Cortex of kidney (tissue), 1 donor: ENCODE measurements at places on chromosomes 6 and 20.

- DNase-seq, result no peak
Measured at GRCh38 chr20:23201658-23202057, 115.5 kb upstream of the CD93 start.

- no peak for DNase-seq
Measured at GRCh38 chr20:57678340-57678739, 31.5 kb downstream of the PMEPA1 start.

- DNase-seq, result no peak
Measured at GRCh38 chr6:38039502-38039901, 220.0 kb downstream of the ZFAND3 start.

- DNase-seq, result peak; percentile 51
Measured at GRCh38 chr6:33208091-33208967, at the start of gene RING1. RING1 (plus strand) TSS chr6:33208500; CDS start chr6:33208823, 323 bp downstream.

DNA sequence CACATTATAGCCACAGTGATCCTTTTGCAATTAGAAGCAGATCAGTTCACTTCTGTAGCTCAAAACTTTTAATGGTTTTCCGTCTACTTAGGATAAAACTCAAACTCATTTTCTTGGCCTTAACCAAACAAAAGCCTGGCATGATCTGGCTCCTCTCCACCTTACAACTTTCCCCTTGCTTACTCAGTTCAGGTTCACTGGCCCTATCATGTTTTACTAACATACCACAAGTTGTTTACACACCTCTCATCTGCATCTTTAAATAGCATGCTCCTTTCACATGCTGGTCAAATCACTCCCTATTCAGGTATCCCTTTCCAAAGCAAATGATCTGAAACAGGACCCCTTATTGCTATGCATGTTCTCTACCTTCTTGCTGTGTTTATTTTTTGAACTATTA lies 191.4 kb upstream of the FAM83B start:
- DNase-seq, result no peak

DNA sequence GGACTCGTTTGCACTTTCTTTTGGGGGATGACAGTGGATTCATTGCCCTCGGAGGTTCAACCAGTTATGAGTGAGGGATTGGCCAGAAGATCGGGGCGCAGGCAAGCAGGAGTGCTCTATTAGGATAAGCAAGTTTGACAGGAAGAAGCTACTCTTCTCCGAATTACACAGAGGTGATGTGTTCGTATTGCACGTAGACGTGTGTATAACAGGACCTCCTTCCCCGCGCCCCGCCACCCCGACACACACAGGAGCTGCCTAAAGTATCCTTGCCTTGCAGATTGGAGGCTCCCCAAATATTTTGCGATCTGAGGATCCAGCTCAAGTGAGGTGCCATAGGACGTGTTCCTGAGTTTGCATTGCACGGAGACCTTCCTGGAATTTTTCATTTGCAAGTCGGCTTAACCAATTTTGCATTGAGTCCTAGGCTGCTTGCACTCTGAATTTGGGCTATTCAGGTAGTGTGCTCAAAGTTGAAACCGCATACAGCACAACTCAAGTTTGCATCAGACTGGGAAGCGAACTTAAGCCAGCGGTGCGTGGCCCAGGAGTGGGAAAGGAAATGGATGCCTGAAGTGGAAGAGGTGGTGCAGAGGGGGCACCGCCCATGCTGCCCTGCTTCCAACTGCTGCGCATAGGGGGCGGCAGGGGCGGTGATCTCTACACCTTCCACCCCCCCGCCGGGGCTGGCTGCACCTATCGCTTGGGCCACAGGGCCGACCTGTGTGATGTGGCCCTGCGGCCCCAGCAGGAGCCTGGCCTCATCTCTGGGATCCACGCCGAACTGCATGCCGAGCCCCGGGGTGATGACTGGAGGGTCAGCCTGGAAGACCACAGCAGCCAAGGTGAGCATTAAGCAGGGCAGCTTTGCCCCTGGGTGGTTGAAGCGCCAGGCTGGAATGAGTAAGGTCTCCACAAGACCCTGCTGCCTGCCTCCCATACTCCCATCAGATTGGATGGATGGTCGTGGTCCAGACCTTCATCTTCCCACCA lies 770 bp downstream of the TCF19 start:
- DNase-seq, result no peak

- no peak for DNase-seq
Measured at GRCh38 chr6:119207971-119208725, 129.7 kb upstream of the FAM184A start.

DNA sequence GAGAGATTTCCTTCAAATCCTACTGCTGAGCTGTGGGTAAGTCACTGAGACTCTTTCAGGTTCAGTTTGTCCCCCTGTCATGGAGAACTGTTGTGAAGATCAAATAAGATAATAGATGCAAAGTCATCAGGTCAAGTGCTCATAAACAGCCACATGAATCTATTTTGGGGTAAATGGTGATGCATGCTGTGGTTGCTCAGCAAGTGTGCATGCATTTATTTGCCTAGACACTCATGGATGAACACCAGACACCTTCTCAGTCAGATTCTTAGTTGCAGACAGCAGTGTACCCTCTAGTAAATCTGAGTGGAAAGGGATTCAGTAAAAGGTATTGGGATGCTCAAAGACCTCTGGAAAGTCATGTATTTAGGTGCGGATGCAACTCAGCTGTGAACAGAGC lies 168.0 kb upstream of the FOXA2 start:
- DNase-seq, result no peak

DNA sequence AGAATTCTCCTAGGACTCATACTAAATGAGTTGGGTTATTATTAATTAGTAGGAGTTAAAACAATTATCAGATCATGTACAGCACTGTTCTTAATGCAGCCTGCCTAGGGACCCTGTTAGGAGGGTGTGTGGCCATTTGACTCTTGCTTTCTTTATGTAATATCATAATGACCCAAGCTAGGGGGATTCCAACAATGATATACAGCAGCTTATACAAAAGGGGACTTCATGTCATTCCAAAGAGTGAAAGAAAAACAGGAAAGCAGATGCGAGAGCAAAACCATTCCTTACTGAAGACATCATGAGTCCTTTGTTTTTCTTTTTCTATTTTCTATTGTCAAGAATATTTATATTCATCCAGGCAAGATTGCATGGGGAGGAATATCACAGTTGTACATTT lies 455.2 kb downstream of the PLCB1 start:
- no peak for DNase-seq

DNA sequence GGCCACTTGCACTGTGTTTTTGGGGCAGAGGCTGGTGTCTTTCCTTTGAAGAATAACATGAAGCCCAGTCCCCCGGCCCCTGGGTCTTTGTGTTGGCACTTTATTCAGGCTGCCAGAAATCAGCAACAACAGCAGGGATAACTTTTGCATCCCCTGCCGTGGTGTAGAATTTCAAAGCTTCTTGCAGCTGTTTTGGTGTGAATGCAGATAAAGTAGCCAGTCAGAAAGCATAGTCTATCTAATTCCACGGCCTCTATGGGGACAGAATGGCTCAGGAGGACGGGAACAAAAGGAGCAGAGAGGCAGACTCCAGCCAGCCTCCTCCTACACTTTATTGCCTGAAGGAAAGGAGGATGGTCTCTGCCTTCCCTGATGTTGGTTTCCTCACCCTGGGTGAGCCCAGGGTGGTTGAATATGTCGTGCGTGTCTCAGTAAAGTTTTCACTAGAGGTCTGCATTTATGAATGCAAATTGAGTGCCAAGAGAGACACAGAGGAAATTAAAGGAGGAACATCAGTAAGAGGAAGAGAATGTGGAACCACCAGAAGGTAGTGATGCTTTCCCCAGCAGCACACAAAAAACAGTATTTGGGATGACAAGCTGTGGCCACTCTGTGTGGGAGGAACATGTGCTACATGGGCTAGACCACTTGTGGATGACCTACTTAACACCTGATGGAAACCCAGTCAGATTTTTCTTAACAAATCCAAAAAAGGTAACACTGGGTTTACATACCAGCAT lies 125.9 kb upstream of the TRAF3IP2 start:
- no peak for DNase-seq

GRCh38 chr20:36532388-36532787 lies 8.9 kb upstream of the MYL9 start:
- no peak for DNase-seq

DNA sequence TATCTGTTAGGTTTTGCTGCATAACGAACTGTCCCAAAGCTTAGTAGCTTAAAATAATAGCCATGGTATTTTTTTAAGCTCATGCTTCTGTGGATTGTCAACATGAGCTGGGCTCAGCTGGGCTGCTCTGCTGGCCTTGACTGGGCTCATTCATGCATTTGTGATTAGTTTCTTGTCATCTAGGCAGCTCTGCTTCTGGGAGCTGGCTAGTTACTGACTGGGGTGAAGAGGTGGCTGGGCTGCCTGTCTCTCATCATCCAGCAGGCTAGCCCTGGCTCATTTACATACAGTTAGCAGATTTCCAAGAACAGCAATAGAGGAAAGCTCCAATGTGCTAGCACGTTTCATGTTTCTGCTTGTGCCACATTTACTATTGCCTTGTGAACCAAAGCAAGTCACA lies 165.1 kb upstream of the PCSK2 start:
- DNase-seq, result no peak

- DNase-seq, result no peak
Measured at GRCh38 chr20:61926796-61927192, 138.9 kb downstream of the TAF4 start.

DNA sequence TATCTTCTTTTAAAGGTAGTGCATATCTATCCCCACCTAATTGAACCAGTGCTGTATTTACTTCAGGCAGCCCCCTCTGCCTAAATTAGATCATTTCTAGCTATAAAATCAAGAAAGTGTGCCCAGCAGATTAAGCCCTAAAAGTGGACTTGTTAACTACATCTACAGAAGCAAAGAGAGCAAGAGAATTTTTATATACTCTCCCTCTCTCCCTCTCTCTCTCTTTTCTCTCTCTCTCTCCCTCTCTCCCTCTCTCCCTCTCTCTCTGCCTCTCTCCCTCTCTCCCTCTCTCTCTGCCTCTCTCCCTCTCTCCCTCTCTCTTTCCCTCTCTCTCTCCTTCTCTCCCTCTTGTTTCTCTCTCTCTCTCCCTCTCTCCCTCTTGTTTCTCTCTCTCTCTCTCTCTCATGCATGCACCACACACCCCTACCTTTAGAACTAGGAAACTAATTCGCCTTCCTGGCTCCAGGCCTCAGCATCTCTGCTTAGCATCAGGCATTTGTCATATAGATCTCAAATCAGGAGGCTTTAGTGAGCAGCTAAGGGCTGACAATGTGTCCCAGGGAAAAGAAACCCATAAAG lies 71.4 kb downstream of the FOXA2 start:
- DNase-seq, result no peak

GRCh38 chr6:114690625-114691024 lies 347.8 kb upstream of the HS3ST5 start:
- DNase-seq, result no peak

DNA sequence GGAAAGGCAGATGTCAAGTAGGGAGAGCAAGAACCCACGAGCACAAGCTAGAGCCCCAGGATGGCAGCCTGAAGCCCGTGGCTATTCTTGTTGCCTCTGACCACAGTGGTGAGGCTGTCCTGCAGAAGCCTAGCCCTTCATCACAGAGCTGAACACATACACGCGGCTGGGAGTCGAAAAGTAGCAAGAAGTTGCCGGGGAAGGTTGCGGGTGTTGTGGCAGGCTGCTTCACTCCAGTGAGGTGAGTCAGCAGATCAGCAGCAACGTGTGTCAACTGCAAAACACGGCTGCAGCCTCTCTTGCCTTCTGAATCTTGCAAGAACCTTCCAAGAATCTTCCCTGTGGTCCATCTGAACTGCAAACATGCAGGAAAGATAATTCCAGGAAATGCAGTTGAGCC lies 10.6 kb upstream of the STX16 start:
- no peak for DNase-seq

DNA sequence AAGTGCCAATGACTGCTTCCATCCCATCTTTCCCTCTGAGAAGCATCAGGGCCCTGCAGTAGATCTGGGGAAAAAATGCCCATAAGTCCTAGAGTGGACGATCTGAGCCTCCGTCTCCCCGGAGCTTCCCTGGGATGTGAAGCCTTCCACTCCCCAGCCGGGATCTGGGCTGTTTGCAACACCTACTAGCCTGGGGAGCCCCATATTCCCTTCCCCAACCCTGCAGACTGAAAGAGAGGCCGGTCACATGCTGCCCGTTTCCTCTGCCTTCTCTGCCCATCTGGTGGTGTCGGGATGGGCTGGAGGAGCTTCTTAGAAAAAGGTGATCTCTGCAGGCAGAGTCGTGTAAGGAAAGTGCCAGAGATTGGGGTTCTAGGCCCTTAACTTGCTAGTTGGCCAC lies 1.1 kb downstream of the SNPH start:
- DNase-seq, result no peak

- no peak for DNase-seq
Measured at GRCh38 chr6:81553216-81553615, 199.3 kb downstream of the TENT5A start.

DNA sequence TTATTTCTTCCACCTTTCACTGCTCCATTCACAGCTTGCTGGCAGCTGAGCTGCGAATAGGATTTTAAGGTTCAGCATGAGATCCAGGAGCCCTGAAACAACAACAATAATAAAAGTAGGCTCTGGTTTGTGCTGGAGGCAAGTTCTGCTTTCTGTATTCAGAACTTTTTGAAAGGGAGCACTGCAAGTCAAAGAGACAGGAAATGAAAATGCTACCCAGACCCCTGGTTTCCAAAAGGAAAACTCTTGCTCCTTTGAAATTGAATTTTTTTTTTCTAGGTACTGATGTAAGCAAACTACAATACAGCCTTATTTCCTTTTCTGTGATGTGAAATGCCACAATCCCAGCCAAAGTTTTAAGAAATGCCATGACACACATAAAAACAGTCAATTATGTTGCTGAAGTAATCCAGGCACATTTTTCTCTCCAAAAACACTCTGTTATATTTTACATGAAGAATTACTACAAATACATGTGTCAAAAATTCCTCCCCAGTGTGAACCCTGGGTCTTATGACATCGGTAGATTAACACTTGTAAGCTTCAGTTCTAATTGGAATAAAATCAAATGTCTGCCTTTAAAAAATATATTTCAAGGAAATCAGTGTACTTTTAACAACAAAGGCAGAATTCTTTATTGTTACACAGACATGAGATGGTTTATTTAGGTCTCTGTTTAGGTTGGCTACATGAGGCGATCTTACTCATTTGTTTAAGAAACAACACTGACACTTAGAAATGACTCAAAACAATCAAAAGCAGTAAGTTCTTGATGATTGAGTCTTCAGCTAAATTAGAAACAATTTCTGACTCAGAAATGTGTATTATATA lies 656.7 kb downstream of the EPHA7 start:
- no peak for DNase-seq

DNA sequence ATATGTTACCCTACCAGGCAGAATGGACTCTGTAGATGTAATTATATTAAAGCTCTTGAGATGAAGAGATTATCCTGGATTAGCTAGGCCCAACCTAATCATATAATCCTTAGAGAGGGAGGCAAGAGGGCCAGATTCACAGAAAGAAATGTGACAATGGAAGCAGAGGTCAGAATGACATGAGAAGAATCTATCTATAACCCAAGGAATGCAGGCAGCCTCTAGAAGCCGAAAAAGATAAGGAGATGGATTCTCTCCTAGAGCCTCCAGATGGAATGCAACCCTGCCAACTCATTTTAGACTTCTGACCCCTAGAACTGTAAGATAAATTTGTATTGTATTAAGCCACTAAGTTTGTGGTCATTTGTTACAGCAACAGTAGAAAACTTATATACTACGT lies 12.3 kb downstream of the PXT1 start:
- DNase-seq, result no peak

GRCh38 chr20:19974630-19975435 lies 42.3 kb upstream of the NAA20 start:
- peak; percentile 10 for DNase-seq

GRCh38 chr6:120129228-120129627 lies 779.7 kb upstream of the MAN1A1 start:
- no peak for DNase-seq

GRCh38 chr20:24678351-24679106 lies 209.1 kb downstream of the SYNDIG1 start:
- no peak for DNase-seq
